ENCODE measurements at places on chromosomes 12 and 14.

DNA sequence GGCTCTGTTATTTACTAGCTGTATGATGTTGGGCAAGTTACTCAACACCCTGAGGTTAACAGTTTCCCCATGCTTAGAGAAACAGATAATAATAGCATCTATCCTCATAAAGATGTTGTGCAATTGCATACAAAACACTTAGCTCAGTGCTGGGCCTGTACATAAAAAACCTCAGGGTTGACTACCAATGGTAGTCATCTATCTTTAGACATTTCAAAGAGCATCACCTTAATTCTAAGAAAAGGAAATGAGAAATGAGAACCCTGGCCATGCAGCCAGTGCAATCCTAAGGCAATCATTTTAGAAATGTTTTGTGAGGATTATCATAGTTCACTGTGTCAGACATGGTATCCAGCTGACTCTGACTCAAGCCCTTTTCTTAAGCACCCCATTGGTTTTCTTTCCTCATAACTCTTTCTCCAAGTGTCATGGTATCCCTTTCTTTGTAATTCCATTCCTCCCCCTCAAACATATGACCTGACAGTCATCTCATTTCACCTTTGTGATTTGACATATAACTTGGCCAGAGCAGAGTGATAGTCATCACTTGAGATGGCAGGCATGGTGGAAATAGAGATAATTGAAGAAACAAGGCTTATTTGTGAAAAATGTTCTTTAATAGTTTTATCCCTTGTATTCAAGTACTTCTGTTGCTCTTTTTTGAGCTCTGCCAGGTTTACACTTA, 29.5 kb upstream of the OSBPL8 start:
- no peak for DNase-seq

DNA sequence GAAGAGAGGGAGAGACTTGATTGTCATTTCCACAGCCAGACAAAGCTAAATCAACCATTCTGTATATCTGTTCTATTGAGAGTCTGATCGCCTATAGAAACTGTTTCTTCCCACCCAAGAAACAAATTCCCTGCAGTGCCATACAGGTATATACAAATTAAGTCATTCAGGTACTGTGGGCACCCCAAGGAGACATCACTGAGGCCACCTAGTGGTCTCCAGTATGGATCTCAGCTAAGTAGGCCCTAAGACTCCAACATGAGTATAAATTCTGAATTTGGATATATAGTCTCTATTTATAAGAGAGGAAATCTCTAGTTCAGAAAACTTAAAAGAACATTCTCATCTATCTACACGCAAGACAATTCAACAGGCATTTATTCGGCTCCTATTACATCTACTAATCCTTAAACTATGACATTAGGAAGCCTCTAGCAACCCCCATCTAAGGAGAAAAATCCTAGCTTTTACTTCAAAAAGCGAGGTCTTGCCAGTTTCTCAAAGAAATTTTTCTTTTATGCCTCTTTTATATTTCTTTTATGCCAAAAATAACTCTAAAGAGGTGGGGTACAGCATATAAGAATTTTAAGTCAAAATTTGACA, 62.6 kb downstream of the DCAF5 start:
- DNase-seq = peak; percentile 20

DNA sequence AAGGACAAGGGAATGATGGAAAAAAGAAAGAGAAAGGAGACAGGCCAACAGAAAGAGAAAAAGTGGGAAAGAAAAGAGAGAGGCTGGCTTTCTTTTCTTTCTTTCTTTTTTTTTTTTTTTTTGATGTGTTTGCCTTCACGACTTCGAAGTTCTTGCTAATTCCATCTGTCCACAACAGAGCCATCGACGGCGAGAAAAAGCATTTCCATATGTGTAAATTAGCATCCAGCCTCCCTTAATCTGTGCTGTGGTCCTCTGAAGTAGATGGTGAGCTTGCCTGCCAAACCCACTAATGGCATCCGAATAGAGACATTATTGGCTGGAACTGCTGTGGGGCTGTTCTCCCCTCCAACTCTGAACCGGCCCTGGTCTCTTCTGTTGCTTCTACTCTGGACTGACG, 997.4 kb downstream of the BCL11B start:
- DNase-seq = no peak

DNA sequence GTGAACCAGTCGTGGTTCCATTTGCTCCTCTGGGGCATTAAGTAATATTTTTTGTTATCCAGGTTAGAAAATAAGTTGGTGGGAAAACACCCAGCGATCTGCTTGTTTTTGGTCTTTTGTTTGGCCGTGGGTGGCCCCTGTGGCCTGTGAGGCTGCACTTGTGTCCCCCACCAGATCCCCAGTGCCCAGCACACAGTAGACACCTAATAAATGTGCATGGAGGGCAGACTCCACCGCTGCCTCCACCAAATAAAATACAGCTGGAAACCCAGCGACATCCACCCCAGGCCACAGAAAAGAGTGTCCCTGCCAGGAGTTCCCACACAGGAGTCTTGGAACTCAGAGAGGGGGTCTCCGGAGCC, 8.3 kb upstream of the PPP1R13B start:
- no peak for DNase-seq

- DNase-seq = no peak
Observed at GRCh38 chr14:77214216-77214615, 32.6 kb downstream of the TMEM63C start.

DNA sequence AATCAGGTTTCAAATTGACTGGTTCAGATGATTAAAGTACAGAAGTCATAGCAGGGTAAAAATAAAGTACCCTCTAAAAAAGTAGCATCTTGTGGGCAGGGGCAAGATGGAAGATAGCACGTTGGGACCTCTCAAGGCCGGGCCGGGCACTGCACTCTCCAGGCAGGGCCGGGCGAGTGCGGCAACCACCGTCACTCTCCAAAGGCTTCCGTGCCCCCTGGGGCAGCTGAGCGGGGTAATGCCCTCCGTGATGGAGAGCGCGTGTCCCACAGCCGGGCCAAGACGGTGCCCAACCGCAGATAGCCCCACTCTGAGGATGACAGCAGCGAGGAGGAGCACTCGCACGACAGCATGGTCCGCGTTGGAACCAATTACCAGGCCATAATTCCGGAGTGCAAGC, 8.6 kb upstream of the PLXNC1 start:
- DNase-seq = no peak

GRCh38 chr12:89995870-89996269, 287.2 kb upstream of the ATP2B1 start:
- DNase-seq = no peak

Data from NCI-H1092 (cell line).